Muscle of back (tissue), 13 donors: ENCODE measurements at places on chromosomes 3 and 15.

DNA sequence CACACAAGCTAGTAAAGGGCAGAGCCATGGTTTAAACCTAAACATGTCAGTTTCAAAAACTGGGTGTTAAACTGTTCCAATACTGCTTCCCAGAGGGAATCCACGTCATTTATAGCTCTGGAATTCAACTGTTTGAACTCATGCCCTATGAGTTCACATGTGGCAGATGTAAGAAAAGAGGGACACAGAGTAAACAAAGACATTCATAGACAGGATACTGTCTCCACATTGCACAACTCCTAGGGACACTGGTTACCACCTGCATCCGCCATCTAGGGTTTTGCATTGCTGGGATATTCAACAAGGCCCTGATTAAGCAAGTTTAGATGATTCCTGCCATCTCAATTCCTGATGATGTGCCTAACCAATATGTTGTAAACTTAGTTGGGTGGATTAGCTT, 134.1 kb upstream of the COL8A1 start:
- DNase-seq = no peak

- DNase-seq = no peak
Measured at GRCh38 chr3:119679874-119680273, 2.7 kb upstream of the COX17 start.

GRCh38 chr15:95825208-95825607, 505.3 kb upstream of the NR2F2 start:
- DNase-seq = no peak

DNA sequence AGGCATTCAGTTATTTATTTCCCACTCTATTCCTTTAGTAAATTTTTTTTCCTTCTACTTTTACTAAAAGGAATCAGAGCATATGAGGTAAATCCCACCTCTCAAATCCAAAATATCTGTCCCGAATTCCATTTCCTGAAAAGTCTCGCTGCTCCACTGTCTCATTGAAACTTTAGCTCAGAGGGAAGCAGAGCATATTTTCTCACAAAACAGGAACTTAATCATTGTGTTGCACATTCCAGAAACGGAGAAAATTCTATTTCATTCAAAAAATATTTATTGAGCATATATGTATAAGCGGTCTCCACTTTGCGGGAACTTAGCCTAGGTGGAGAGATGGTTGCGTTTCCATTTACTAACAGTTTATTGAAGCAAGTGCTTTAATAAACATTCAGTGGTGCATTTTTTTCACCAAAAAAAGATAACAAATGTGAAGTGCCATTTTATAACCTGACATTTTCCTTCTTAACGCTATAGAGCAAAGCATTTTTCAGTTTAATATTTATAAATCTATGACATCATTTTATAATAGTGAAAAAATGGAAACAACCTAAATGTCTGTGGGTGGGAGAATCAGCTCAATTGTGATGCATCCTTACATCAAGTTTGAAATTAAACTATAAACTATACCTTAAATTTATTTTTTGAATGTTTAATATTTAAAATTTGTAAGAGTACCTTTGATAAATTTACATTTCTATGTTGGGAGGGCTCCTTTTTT, 67.2 kb upstream of the CSTA start:
- no peak for DNase-seq

- no peak for DNase-seq
Measured at GRCh38 chr3:28053759-28054158, 187.7 kb upstream of the CMC1 start.

DNA sequence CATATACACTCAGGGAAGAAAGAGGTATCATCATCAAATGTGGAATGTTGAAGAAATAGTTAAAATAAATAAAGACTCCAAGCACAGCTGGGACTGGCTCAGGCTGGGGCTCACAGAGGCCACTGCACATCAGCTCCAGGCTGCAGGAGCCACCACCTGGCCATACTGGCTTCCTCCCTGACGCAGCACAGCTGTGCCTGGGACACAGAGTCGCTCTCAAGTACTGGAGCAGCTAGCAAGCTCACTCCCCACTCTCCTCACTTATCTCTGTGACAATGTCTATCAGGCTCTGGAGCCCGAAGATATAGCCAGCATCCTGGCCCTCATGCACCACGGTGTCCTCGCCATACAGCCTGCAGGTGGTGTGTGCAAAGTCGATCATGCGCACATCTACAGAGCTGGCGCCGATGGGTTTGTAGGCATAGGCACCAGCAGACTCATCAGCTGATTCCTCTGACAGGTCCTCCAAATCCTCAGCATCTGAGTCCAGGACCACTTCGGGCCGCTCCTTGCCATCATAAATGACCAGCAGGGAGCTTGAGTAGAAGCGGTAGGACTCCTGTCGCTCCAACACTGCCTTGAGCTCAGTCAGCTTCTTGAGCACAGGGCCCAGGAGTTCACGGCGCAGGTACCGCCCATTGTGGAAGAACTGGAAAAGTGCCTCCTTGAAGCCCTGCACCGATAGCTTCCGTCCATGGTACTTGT, 2.5 kb upstream of the NCKIPSD start:
- DNase-seq = no peak

DNA sequence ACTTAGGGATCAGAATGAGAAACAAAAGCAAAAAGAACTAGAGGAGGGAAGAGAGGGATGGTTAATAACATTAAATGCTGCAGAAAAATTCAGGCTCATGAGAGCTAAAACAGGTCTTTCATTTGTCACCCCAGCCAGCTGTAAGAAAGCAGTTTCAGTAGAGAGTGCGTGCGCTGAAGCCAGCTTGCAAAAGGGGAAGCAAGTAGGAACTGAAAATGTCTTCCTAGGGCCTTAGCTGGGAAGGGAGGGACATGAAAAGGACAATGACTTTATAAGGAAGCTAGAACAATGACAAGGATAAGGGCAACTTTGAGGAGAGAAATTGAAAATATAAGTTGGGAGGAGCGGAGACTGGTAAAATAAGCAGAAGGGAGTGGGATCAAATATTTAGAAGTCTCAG, 3.1 kb downstream of the CIAO2A start:
- peak; percentile 33 for DNase-seq

DNA sequence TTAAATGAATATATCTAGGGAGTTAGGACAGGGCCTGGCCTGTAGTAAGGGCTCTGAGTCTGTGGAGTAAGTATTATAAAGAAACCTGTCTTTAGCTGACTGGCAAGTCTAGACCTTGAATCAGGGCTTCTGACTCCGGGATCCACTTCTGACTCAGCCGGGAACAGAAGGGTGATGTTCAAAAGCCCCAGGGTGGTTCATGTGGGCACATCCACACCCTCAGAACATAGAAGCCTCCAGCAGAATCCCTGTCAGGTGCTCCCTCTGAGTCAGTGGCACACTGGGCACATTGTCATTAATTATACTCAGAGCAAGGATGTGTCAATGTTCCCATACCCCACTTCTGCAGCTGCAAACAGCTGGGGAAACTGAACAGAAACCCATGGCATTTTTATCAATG, 26.7 kb upstream of the SNRK start:
- no peak for DNase-seq
